Neural crest cell (in vitro differentiated cells): ENCODE measurements at places on chromosomes 16 and 17.

DNA sequence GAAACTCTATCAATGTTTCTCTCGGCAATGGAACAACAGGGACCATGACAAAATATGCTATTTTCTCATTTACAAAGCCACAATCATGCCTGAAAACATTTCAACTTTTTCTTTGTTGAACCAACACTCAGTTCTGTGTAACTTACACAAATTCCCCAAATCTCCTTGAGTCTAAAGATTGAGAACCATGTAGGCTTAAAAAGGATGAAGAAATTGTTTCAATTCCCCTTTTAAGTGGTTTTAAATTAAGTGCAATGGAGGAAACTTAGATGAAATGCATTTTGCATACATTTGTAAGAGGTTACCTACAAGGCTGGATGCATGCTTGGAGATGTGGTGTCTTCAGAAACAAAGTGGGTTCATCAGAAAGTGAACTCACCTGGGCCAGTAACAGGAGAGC is 566.4 kb upstream of the CDH11 start:
- DNase-seq, result no peak

- DNase-seq, result no peak
These were observed 109.8 kb upstream of the FAM20A start for GRCh38 chr17:68710976-68711375.

DNA sequence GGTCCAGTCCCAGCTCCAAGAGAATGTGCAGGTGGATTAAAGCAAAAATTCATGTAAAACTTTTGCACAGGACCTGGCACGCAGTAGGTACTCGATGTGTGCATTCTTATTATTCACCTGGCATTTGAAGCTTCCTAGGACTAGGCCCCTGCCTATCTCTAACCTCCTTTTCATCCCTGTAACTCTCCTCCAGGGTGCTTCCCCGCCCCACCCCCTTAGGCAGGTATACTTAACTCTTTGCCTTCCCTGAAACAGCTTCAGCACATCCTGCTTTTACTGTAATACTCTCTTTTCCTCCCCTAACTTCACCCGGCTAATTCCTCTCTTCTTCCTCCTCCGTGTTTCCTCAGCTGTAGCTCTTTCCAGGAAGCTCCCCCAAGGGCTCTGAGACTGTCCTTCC is 54.8 kb downstream of the CDK5R1 start:
- DNase-seq, result no peak

DNA sequence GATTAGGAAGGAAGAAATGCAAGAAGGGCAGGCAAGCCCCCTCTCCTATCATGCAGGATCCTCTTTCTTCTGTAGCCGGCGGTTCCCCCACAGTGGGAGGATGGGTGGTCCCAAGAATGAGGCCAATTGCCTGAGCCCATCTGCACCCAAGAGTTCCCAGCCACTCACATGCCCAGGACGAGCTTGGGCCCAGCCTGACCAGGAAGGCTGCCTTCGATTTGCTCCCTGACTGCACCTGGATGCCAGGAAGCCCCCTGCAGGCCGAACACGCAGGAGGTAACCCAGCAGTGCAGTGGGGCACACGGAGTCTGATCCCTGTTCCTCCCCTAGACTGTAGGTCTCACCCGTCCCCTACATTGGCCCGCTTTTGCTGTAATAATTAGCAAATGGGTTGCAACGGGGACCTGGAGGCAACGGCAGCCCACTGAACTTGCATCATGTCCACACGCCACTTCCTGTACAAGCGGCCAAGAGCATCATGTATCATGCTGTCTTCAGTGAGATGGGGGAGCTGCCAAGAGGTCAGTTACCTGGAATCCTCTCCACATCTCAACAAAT is 67.5 kb downstream of the AMFR start:
- no peak for DNase-seq

DNA sequence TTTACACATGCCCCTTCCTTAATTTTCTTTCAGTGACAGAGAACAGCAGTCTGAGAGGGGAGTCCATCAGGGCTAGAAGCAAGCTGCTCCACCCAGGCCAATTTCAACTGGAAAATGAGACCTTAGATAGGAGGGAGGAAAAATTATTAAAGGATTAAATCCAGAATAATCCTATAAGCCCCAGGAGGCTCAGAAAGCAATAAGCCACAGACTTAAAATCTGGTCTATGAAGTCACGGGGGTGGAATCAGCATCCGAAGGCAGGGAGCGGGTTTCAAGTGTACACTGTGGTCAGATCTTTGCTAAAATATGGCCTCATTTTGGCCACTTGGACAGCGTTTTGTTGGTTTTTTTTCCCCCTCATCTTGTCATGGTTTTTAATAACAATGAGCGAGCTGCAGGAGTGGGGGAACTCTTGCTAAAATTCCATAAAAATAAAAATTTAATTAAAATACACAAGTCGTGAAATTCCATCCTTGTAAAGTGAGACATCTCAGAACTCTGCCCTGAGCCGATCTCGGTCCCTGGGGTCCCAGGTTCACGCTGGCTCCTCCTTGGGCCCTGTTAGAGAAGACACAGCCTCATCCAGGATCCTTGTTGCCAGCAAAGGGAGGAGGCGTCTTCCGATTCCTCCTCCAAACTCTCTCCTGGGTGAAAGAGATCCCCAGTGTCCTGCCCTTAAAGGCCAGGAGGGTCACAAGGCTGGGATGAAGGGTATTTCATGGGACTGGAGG is 51.6 kb upstream of the ETV4 start:
- no peak for DNase-seq

GRCh38 chr16:8053437-8053836 is 536.9 kb downstream of the TMEM114 start:
- DNase-seq, result no peak

GRCh38 chr16:22065252-22065651 is 27.1 kb upstream of the VWA3A start:
- DNase-seq, result no peak

DNA sequence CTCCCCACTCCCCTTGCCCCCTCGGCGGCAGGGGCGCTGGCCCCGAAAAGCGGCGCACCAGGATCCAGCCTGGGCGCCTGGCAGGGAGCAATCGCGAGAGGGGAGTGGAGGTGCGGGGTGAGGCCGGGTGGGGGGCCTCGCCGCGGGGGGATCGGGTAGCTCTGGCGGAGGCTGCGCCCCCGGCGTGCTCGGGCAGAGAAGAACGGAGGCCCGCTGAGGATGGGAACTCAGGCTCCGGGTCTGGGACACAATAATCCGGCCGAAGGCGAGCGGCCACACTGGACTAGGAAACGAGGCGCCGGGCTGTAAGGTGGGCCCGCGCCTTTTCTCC is 721 bp upstream of the PCGF2 start:
- no peak for DNase-seq

DNA sequence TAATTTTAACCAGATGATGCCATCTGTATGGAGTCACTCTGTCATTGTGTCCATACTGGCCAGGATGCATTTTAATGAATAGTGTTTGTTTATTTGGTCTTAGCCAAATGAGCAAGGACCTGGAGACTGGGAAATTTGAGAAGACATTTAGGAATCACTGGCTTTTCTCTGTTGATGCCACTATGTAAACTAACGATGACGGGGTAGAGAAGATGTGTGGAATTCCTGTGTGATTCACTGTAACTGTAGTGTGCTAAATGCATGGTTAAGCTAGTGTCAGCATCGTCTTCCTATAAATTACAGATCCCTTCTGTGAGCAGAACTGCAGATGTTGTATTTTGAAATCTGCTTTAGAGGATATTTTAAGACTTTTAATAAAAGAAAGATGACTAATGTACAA is 66.6 kb downstream of the NOS2 start:
- no peak for DNase-seq

DNA sequence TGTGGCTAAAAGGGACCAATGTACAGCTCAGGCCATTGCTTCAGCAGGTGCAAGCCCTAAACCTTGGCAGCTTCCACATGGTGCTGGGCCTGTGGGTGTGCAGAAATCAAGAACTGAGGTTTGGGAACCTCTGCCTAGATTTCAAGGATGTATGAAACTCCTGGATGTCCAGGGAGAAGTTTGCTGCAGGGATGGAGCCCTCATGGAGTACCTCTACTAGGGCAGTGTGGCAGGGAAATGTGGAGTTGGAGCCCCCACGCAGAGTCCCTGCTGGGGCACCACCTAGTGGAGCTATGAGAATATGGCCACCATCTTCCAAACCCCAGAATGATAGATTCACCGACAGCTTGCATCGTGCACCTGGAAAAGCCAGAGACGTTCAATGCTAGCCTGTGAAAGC is 13.0 kb downstream of the EFCAB5 start:
- DNase-seq, result no peak
